ENCODE measurements at places on chromosomes 6 and 20.

GRCh38 chr6:142376115-142376514 lies 74.3 kb downstream of the ADGRG6 start:
- no peak for DNase-seq

DNA sequence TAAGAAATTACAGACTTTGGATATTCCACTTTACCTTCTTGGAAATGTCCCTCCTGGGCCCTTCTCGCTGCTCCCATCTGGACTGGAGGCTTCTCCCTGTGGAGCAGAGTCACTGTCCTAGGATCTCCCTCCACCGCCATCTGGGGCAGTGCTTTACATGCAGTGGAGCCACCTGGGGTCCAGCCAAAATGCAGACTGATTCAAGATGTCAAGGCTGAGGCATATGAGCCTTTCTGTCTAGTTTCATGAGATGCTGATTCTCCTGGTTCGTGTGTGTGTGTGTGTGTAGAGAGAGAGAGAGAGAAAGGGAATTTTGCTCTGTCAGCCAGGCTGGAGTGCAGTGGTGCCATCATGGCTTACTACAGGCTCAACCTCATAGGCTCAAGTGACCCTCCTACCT lies 14.9 kb downstream of the MICA start:
- no peak for DNase-seq

- DNase-seq: no peak
These were observed 11.5 kb downstream of the IRF4 start for GRCh38 chr6:402901-403658.

GRCh38 chr20:20259533-20259932 lies 108.4 kb upstream of the INSM1 start:
- DNase-seq: no peak

- DNase-seq: no peak
These were observed 4.0 kb downstream of the SOX18 start for GRCh38 chr20:64045346-64046011.

- DNase-seq: no peak
These were observed 859.3 kb upstream of the FLRT3 start for GRCh38 chr20:15196547-15197255.

- no peak for DNase-seq
These were observed 26.9 kb downstream of the DDX27 start for GRCh38 chr20:49245921-49246740.

GRCh38 chr6:169986848-169987498 lies 235.6 kb downstream of the ERMARD start:
- DNase-seq: no peak

DNA sequence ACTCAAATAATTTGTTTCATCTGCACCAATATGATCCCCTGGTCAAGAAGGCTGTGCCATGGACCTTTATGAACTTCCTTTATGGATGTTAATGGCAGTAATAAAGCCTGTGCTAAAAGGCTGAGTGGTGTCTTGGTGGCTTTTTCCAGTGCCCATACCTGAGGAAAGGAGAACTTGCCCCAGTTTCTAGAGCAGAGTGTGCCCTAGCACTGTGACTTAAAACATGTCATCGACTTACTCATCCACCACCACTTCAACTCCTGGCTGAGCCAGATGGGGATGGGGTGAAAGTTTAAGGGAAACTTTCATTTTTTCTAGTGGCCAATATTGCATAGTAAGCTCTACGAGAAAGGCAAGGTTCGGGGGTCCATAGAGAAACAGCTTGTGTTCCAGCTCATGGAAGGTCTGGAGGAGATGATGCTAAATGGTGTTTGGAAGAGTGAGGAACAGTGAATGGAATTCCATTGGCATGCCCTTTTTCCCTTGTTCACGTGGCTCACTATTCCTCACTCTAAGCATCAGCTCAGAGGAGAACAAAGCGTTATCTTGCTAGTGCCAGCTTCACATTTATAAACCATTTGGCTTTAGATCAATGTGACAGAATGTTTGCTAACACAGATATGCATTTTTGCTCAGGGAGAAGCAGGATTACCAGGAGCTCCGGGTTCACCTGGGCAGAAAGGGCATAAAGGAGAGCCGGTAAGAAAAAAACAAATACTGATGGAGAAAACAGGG lies 71.2 kb downstream of the COL19A1 start:
- DNase-seq: no peak

Data from NCI-H524 treated with DMSO at 0.1 percent for 48 hours (cell line).